ENCODE measurements at places on chromosomes 12 and 14.

GRCh38 chr14:60514741-60515491, 6.0 kb downstream of the SIX6 start:
- DNase-seq, result no peak

DNA sequence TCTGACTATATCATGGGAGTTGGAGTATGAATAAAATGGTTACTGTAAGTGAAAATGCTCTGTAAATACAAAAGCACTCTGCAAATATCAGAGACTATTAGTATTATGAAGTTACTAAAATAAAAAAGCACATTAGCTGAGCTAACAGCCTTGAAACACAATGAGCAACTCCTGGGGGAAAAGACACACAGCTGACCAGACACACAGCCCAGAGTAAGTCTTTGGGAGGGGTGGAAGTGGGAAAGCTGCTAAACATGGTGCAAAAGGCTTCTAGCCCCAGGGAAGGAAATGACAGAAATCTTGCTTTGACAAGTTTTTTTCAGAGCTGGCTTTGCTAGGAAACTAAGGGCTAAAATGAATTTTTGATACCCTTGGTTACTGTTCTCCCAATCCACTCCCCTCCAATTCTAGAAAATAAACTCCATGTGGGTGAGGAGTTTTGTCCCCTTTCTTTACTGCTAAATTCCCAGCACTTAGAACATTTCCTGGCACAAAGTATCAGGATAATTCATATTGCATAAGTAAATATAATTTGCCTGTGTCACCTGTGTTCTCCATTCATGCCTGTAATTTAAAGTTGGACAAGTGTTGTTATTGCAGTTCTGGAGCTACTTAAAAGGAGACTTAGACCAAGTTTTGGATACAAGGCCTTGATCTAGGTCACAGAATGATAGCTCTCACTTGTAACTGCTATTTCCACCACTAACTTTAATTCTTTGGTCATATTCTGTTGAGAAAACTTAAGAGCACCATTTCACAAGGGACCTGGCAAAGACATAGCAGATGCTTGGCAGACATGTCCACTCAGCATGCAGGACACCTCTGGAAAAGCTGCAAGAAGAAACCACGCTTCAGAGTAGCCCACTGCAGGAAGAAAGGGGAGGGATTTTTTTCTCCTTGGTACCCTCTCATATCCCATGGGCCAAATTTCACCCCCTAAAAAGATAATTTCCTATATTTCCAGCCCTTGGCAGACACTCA, 19.0 kb upstream of the RAB3IP start:
- no peak for DNase-seq

GRCh38 chr12:47373554-47374150, 293.9 kb upstream of the AMIGO2 start:
- DNase-seq, result no peak

GRCh38 chr14:95193081-95193480, 35.8 kb upstream of the DICER1 start:
- no peak for DNase-seq

DNA sequence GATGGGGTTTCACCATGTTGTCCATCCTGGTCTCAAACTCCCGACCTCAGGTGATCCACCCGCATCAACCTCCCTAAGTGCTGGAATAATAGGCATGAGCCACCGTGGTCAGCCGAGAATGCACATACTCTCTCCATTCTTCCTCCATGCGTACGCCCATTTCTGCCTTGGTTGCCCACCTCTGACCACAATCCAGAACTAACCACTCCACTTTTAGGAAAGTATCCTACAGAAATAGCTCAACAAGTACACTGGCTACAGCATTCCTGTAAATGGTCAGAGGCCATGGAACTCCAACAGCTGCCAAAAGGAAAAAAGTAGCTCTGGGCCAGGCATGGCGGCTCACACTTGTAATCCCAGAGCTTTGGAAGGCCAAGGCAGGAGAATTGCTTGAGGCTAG, 60.7 kb downstream of the IRF2BPL start:
- DNase-seq, result no peak

DNA sequence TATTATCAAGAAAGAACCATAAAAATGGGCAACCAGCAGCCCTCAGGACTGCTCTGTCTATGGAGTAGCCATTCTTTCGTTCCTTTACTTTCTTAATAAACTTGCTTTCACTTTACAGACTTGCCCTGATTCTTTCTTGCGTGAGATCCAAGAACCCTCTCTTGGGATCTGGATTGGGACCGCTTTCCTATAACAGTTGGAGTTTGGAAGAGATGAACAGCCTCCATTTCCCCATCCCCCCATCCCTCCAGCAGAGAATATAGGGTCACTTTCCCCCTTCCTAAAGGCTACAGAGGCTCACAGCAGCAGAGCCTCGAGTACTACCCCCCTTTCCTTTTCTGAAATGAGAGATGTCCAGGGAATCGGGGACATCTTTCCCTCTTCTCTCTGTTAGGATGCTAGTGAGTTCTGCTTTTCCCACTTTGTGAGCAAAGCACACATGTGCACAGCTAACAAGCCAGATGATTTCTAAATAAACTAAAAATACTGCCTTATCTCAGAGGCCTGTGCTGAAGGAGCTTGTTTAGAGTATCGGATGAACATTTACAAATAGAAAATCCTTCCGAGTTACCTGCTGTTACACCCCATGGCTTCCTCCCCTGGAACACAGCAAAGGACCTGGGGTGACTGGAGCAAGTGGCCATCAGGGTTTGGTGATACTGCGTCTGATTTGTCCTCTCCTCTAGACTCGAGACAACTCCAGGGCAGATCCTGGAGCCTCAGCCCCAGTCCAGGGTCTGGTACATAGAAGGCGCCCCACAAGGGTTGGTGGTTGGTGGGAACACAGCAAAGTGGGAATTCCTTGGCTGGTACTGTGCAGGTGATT, 144.2 kb downstream of the SLC38A6 start:
- DNase-seq, result no peak

DNA sequence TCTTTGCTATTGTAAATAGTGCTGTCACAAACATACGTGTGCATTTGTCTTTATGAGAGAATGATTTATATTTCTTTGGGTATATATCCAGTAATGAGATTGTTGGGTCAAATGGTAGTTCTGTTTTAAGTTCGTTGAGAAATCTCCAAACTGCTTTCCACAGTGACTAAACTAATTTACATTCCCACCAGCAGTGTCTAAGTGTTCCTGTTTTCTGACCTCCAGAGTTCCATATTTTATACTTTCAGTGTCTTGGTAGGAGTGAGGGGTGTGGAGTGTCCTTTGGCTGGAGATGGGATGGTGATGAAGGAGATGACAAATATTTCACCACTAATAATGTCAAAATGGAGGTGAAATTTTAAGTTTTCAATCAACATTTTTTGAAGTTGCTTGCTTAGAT, 86.4 kb downstream of the DACT1 start:
- DNase-seq, result no peak

- peak; percentile 46 for DNase-seq
These were observed 381 bp downstream of the YY1 start for GRCh38 chr14:100239211-100239839.

- no peak for DNase-seq
These were observed 53.5 kb upstream of the RAP1B start for GRCh38 chr12:68557011-68557730.

DNA sequence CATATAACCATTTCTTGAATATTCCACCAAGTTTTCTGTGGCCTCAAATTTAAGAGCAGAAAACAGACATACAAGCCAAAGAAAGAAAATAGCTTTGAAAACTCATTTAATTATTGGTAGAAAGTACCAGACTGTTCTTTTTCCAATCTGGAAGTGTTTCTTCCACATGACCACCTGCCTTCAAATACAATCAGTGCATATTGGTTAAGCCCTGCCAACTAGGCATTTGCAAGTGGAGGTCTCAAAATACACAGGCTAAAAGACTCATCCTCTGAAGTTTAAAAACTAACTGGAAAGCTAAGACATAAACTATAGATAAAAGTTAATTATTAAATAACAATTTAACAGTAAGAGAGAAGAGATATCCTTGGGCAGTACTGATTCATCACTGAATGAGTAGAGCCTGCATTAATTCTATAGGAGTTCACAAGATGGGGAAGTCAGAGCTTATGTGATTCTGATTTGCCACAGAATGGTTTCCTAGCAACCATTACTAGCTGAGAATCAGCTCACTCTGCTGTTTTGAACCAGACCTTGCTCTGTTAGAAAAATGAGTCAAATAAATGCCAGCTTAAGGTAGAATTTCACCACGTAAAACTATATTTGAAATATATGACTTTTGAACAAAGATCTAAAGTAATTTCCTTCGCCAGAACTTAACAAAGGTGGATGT, 433.8 kb downstream of the FUT8 start:
- no peak for DNase-seq

DNA sequence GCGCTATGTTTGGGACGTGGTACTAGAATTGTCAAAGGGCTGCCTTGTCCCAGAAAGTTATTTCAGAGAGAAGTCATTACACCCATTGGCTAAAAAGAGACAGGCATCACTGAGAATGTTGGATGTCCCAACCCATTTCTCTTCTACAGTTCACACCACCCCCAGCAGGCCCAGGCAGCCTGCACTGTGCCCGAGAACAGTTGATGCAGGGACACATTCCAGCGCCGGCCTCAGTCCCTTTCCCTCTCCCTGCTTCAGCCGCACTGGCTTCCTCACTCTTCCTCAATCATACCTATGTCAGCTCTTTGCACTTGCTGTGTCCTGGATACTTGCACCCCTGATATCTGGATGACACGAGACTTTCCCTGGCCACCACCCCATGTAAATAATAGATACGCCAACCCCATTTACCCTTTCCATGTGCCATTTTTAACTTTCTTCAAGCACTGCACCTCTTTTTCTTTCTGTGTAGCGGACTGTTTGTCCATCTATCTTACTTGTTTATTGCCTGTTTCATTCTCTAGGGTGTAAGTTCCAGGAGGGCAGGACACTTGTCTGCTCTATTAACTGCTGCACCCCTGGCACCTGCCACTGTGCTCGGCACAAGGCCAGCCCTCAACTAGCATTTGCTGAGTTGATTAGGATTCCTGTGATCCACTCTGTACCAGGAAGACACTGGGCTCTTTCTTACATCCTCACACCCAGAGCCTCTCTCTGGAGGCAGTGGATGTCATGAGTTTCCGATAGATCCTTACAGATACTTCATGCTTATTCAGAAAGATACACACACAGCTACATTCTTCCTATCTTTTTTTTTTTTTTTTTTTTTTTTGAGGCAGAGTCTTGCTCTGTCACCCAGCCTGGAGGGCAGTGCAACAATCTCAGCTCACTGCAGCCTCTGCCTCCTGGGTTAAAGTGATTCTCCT, 76.6 kb upstream of the CEP83 start:
- DNase-seq, result no peak

GRCh38 chr12:116599285-116600136, 40.3 kb downstream of the MAP1LC3B2 start:
- peak; percentile 71 for DNase-seq

DNA sequence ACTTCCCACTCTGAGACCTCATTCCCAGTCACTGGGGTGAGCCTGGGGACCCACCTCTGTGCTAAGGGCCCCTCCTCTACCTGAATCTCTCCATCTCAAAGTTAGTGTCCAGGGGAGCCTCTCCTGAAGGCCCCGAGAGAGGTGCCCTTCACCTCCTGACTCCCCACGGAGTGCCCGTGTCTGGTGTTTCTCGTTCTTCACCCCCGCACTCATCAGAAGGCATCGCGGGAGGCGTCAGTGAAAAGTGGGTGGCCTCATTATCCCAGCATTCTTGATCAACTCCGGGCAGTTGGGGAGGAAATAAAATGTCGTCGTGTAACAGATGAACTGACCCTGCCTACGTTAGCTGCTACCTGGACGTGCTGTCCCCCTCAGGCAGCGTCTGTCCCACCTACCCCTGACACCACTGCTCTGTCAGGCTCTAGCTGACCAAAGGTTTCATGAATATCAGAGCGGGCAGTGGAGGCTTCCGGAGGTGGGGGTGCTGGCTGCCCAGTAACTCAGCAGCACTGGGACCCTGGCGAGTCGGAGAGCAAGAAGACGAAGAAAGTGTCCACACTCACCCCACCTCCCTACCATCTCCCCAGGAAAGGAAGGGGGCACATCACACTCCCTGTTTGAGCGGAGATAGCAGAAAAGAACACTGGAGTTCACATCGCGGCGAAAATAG, 102.9 kb downstream of the PIWIL1 start:
- no peak for DNase-seq

DNA sequence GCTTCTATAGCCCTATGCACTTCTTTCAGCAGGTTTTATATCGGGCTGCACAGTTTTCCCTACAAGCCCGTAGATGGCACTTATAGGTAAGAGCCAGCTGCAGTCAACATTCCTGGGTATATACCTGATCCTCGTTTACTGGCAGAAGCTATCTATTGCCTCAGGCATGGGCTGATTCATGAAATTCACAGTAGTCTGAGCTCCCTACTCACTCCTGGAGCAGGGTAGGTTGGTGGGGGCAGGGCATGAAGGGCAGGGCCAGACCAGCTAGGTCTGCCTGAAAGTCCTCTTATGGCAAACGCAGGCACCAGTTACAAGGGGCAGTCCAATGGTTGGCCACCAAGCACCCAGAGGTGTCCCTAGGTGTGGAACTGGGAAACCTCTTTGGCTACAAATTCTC, 345.8 kb downstream of the RPS29 start:
- DNase-seq, result no peak

- DNase-seq, result no peak
These were observed 223.5 kb upstream of the CAND1 start for GRCh38 chr12:67045650-67046049.

DNA sequence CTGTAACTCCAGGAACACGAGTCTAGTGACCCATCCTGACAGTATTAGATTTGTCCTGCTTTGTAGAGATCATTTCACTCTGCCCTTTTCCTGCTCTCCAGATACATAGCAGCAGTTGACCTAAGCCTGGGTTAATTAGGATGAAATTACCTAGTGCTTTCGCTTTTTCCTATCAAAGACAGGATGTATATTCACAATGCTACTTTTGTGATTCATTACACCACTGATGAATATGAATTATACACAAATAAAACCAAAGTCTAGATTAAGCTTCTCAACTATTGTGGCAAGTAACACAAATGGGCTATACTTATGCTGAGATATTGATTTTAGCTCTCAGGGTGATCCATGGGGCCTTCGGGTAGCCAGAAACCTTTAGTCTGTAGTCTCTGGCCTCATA, 17.9 kb downstream of the CERS5 start:
- no peak for DNase-seq

DNA sequence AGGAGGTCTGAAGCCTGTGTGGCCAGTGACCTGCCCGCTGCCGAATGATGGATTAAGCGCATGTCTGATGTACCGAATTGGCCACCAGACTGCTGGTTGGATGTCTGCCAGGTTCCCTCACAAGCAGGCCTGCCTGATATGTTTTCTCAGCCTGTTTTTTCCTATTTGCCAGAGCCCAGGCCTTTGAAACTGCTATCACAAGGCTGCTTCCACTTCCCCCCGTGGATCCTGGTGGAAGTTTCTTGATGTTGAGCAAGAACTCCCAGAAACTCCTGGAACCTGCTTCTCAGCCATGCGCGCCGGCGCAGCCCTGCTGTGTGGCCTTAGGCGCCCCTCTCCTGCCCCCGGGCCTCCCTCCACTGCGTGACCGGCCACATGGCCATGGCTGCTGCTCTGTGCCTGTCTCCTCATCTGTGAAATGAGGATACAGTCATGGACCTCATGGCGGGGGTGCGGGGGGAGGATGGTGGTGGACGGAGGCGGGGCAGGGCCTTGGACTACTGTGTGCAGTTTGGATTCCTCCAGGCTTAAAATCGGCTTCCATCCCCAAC, 56.6 kb downstream of the CALM1 start:
- no peak for DNase-seq

All from activated T-cell treated with anti-CD3 and anti-CD28 coated beads, Interleukin-2, amount 50 U/mL, for 1 hour (primary cell).